ENCODE measurements at places on chromosomes 2 and 18.

DNA sequence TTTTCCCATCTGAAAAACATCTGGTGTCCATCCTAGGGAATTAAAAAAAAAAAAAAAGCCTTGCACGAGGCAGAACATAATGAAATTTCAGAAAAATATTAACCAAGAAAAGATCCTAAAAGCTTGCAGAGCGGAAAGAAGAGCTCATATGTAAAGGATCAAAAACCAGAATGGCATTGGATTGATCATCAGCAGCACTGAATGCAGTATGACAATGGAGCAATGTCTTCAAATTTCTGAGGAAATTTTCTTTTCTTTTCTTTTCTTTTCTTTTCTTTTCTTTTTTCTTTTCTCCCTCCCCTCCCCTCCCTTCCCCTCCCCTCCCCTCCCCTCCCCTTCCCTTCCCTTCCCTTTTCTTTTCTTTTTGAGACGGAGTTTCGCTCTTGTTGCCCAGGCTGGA, 21.3 kb upstream of the FAM117B start:
- no peak for DNase-seq

GRCh38 chr2:100451092-100451491, 19.2 kb upstream of the NMS start:
- DNase-seq: no peak

DNA sequence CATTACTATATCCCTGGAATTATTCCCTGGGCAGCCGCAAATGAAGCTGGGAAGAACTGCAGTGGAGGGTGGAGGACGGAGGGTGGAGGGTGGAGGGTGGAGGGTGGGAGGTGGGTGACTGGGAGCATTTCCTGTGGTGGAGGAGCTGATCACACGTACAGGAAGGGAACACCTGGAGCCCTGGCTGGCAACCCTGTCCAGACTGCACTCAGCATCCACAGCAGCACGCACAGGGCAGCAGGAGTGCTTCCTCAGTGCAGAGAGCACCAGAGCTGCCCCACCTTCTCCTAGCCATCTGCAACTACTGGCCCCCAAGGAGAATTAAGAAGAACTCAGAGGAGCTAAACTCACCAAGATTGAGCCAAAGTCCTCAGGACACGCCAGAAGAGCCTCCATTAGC, 249.9 kb downstream of the EIPR1 start:
- DNase-seq: no peak

- DNase-seq: no peak
These were observed 36.2 kb upstream of the BMP10 start for GRCh38 chr2:68907232-68907919.

DNA sequence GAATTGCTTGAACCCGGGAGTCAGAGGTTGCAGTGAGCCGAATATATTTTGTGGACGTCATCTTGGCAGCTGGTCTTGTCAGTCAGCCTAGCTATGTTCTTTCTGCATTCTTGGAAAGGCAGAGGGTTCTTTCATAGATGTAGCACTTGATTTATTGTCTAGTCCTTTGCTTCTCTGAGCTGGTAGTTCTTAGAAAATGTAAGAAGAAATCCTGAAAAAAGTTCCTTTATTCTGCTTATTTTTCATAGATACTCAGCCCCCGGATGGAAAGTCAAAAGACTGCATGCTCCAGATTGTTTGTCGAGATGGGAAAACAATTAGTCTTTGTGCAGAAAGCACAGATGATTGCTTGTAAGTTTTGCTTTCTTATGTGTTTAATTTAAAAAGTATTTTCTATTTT, 21.3 kb downstream of the PLEKHB2 start:
- no peak for DNase-seq

GRCh38 chr2:106759966-106760365, 126.0 kb downstream of the ST6GAL2 start:
- no peak for DNase-seq

- no peak for DNase-seq
These were observed 79.0 kb downstream of the OLA1 start for GRCh38 chr2:174169372-174169771.

DNA sequence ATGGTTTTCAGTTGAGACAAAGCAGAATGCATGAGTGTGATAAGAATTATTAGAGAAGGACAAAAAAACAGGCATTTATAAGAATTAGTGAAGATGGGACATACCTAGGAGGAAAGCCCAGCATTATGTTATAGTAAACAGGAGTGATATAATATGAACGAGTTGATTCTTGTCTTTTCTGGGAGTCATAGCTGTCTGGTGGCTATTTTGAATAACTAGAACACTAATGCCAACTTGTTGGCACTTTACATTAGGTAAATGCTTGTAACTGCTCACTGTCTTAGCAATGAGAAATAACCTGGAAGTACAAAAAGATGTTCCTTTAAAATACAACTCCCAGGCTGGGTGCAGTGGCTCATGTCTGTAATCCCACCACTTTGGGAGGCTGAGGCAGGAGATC, 540.8 kb upstream of the SPHKAP start:
- no peak for DNase-seq

- DNase-seq: no peak
These were observed 1015.1 kb upstream of the PIK3C3 start for GRCh38 chr18:40939656-40940515.

DNA sequence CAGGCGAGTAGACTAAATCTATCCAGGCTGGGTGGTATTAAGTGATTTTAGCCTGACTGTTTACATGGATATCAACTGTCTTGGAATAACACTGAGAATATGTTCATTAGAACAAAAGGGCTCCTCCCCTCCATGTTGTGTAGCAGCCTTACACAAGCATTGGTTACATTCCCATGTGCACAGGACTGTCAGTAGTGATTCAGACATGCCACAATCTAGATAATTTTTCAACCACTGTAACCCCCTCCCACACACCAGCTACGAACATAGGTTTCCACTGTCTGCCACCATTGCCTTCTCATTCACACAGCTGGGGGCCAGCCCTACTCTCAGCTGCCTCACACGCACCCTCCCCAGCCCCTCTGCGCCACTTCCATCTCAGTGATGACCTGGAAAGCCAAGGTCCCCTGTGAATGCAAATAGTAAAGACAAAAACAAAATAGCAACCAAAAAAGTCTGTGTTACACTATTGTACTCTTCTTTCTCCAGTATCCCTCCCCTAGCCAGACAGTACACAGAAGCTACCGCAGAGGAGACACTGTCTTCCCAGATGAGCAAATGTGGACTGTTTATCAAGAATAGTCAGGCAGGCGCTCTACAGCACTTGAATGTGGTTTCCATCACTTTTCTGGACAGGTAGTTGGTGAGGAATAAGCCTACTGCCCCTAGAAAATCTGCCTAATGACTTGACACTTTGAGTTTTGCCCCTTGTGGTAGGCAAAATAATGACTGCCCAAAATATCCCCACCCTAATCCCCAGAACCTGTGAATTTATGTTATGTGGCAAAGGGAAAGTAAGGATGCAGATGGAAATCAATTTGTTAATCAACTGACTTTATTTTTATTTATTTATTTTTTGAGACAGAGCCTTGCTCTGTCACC, 27.9 kb upstream of the TYMS start:
- DNase-seq: no peak

DNA sequence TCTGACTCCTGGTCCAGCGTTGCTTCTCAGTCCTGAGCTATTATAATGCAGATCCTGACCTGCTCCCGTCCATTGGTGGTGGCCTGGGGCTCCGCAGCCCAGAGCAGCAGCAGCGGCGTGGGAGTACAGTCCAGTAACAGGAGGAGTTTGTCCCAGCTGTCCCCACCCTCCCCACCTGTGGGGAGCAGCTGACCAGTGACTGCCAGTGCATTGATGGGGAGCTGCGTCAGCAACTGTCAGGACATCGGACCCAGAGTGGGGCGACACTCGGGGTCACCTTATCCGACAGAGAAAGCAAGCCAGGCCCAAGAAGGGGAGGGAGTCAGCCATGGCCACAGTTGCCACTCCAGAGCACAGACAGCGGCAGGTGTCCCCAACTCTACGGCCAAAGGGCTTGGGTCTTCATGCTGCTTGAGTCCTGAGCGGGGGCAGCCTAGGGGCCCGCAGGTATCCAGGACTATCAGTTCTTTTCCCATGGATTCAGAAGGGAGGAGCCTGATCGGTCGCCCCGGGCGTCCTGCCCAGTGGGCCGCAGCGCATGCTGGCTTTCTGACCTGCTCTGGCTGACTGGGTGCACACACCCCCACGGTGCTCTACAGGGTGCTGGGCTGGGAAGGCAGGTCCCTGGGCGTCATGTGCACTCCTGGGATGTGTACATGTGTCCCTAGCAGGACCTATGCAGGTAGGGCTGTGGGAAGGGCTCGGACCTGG, 29.7 kb downstream of the DNMT3A start:
- DNase-seq: no peak

GRCh38 chr2:64655018-64655664, 1.4 kb upstream of the SERTAD2 start:
- peak; percentile 52 for DNase-seq

DNA sequence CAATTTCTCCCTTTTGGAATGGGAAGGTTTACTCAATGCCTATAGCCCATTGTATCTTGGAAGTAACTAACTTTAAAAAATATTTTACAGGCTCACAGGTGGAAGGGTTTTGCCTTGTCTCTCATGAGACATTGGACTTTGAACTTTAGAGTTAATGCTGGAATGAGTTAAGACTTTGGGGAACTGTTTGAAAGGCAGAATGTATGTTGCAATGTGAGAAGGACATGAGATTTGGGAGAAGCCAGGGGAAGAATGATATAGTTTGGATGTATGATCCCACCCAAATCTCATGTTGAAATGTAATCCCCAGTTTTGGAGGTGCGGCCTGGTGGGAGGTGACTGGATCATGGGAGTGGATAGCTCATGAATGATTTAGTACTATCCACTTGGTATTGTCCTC, 17.5 kb upstream of the TBC1D8 start:
- no peak for DNase-seq

DNA sequence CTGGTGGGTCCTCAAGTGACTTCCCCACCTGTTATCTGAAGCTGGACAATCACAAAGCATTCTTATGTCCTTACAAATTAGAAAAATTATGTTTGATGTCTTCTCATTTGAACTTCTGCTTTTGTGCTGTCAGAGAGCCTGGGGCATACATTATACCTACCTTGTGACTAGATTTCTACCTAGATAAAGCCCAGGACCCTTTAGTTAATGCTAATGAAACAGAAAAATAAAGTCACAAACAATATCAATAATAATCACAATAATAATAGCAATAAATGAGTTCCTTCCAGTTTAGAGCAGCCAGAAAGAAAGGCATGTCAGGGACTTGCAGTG, 456.4 kb downstream of the SETBP1 start:
- DNase-seq: no peak

- peak; percentile 48 for DNase-seq
These were observed 439.3 kb upstream of the MAP2 start for GRCh38 chr2:208984376-208985090.

- DNase-seq: peak; percentile 78
These were observed 246.8 kb upstream of the TNP1 start for GRCh38 chr2:217106650-217107014.

- no peak for DNase-seq
These were observed 25.7 kb upstream of the SP5 start for GRCh38 chr2:170689481-170689880.

DNA sequence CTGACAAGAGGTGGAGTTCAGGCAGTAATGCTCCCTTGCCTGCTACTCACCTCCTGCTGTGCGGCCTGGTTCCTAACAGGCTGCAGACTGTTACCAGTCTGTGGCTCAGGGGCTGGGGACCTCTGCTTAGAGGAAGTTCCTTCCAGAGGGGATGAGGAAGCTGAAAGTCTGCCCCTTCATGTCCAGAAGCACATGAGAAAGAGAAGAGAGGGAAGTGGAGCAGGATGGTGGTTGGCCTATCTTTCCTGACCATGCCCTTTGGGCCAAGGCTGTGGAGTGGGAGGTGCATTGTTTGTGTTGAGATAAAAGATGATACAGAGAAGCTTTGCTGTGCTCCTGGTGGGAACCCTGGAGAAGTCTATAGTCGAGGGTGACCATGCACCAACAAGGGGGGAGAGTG, 112.5 kb downstream of the LPIN1 start:
- DNase-seq: no peak

GRCh38 chr2:102010902-102011301, 19.1 kb downstream of the IL1R2 start:
- no peak for DNase-seq

DNA sequence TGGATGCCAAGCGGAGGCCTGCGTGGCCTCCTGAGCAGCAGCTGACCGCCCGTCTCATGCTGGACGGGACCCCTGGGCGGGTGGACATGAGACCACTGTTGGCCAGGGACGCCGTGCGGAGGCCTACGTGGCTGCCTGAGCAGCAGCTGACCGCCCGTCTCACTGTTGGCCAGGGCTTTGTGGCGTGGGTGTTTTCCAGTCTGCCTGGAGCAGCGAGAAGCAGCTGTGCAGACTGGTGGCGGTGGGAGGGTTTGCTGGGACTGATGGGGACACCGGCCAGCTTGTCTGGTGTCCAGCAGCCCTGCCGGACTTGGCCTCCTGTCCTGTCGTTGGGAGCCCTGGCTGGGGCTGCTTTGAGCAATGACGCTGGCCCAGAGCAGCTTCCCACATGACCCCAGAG, 5.8 kb upstream of the D2HGDH start:
- DNase-seq: no peak

- no peak for DNase-seq
These were observed 29.8 kb downstream of the ARMC9 start for GRCh38 chr2:231228223-231228622.

DNA sequence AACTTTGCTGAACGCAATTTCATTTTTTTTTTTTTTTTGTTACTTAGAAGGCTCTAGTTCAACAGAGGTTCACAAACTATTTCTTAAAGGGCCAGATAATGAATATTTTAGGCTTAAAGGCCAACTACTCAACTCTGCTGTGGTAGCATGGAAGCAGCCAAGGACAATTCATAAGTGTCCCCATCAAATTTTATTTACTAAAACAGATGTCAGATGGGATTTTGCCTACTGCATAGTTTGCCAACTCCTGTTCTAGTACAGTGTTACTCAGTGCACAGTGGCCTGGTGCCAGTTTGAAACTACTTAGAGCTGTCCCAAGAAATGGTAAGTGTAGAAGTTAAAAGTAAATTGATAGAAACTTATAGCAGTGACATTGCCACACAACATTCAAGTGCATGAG, 949.4 kb upstream of the FANCL start:
- no peak for DNase-seq

DNA sequence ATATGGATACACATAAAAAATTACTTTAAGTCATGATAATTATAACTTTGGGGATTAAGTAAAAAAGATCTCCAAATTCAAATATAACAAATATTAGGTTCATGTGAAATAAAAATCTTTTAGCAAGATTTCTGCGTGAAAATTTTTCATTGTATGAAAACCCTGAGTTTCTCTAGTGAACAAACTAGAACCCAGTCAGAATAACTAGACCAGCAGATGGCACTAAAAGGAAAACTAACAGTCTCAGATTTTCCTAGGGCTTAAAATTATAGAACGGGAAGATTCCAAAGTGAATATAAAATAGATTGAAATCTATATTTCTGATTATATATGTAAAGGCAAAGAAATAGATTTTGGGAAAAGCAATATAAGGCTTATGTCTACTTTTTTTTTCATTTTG, 43.3 kb downstream of the TMEM200C start:
- DNase-seq: no peak

GRCh38 chr2:60424233-60424632, 129.2 kb downstream of the BCL11A start:
- no peak for DNase-seq
